ENCODE measurements at places on chromosomes 6 and 20.
A peak's percentile ranks its signal among the peaks of the same experiment; 100 is the strongest.

DNA sequence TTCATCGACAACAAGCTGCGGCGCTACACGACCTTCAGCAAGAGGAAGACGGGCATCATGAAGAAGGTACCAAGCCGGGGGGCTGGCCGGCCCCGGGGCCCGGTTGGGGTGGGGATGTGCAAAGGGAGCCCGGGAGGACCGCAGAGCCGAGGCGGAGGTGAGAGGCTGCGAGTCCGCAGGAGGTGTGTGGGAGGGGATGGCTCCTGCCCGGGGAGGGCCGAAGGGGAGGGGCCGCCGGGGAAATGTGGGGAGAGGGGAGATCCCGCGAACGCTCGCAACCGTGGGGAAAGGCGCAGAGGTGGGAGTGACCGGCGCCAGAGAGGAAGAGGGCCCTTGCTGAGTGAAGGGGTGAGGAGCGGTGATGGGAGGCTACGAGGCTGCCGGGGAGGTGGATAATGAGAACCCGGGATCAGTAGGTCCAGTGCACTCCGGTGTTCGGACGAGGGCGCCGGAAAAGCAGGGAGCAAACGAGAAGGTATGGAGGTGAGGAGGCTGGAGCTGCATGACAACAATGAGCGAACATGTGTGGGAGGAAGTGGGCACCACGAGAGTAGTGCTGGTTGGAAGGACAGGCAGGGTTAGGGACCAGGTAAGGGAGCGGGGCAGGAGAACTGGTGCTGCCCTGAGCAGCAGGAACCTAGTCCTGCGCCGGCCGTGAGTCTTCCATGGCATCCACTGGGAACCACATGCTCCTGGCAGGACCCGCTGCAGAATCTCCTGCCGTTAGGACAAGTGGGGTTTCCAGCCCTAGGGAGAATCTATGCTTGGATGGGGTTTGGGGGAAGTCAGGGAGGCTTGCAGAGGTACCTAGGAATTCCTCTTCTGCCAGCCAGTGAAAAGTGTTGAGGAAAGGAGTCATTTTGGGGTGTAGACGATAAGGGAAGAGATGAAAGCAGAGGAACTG lies 1.3 kb downstream of the SRF start:
- peak; percentile 81 for DNase-seq

DNA sequence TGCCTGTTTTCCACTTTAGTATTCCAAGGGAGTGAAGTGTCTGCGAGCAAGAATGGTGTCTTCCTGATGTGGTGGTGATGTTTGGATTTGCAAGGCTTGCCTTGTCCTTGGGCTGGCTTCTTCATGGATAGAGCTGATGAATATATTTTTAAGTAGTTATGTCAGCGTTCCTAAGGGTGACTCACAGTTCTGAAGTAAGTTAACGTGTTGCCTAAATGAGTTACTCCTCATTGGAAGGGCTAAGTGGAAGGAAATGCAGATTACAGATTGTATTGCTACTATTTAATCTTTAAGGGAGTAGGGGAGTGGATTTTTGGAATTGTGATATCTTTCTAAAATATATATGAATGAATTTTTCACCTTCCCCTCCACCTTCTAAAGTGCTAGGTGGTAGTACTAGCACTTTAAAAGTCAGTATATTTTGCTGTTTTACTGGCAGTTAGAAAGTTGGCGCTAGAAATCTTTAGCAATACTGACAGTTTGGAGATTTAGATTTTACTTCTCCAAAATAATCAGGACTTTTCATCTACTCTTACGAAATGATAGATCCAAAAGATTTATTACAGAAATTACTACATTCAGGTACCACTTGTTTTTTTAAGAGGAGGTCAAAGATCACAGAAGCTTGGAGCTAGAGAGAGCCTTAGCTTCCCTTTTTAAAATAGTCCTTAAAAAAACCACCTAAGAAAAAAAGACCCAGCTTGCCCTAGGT lies 197.4 kb downstream of the JARID2 start:
- no peak for DNase-seq

DNA sequence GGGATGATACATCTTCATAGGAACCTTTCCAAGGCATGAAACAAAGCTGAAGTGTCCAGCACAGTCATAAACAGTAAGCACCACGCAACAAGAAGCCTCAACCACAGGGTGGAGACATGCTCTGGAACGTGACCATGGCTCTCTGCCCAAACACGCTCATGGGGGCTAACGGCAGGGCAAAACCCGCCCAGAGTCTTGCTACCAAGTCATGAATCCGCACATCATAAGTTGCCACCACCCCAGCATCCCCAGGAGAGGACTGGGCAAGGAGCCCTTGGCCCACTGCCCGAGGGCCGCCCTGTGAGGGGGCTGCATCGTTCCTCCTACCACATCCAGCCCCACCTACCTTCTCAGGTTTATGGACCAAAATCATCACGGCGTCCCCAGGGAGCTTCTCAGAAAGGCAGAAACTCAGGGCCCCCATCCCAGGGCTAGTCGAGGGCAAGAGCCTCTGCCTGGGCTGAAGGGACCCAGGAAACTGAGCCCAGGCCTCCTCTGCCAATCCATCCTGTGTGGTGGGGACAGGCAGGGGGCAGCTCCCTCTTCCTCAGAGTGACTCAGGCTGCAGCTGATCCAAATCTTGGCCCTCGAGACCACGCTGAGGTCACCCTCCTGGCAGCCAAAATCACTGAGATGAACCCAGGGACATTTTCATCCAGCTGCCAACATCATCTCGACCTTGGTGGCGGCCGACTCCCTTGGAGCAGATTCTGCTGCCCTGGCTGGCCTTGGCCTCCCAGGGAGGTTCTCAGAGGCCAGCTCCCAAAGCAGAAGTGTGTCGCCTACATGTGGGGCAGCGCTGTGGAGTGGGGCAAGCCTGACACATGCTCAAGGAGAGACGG lies 42.6 kb downstream of the BMP7 start:
- DNase-seq, result no peak

DNA sequence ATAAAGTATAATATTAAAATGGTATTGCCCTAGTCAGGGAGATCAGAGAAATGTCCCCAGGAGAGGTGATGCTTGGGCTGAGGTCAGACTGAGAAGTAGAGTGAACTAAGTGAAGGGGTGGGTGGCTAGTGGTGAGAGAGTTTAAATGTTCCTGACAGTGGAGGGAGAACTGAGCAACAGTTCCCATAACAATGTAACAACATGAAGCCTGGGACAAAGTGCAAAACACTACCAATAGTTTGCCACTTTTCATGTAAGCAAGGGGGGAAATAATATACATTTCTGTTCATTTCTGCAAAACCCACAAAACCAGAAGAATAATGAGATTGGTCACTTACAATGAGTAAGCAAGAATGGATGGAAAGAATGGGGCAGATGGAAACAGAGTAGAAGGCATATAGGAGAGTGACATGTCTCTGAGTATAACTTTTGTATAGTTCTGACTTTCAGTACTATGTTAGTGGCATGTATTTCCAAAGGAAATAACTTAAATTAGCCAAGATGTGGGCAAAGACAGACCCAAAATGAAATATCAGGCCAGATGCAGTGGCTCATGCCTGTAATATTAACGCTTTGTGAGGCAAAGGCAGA lies 13.3 kb upstream of the FAXC start:
- no peak for DNase-seq

GRCh38 chr6:106107043-106107613 lies 21.0 kb downstream of the PRDM1 start:
- no peak for DNase-seq

- DNase-seq, result no peak
Observed at GRCh38 chr6:116572162-116572561, 858 bp downstream of the RWDD1 start.

GRCh38 chr6:90544081-90544480 lies 42.8 kb downstream of the MAP3K7 start:
- DNase-seq, result no peak

GRCh38 chr6:2104524-2104880 lies 140.9 kb downstream of the GMDS start:
- DNase-seq, result no peak

DNA sequence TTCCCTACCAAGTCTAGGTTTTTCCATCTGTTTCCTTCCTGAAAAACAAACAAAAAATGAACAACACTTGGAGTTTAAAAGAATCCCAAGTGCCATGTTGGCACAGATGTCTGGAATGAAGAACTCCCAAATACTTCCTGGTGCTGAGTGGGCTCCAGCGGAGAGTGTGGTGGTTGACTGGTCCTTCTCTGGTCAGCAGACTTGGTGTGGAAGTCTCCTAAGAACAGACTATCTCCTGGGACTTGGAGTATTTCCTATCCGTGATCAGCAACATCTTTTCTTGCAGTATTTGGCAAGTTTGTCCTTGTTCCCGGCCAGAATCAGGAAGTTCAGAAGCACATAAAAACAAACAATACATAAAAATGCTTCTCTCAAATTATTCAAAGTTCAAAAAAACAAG lies 154.1 kb downstream of the MTFR2 start:
- DNase-seq, result no peak

- DNase-seq, result no peak
Observed at GRCh38 chr6:138544501-138544900, 45.2 kb upstream of the NHSL1 start.

- no peak for DNase-seq
Observed at GRCh38 chr6:148497257-148497656, 154.6 kb downstream of the SASH1 start.

GRCh38 chr6:30361661-30362060 lies 16.7 kb downstream of the RPP21 start:
- no peak for DNase-seq
